ENCODE measurements at places on chromosomes 5 and 9.

DNA sequence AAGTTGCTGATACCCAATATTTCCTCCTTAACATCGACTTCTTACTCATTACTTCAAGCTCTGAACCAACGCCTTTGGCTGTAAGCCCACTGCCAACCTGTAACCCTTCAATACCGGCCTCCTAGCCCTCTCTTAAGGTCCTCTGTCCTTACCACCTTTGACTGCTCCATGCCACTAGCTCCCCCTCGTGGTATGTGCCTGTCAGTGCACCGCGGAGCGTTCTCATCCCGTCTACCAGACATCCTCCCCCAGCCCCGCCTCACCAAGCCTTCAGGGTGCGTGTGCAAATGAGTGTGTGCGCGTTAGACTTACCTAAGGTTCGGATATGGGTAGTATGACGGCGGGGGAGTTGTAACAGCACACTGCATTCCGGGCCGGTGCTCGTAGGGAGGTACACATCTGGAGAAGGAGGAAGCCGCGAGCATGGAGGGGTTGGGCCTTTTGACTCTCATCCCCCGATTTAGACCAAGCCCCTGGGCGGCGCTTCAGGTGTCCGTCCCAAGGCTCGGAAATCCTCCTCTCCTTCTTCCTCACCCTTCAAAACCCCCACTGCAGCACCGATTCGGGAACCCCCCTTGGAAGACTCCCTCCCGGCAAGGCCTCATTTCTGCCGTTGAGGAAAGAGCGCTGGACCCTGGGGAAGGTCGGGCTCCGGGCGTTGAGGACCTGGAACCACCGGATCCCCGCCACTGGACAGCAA, 2.8 kb upstream of the MYORG start:
- no peak for DNase-seq

DNA sequence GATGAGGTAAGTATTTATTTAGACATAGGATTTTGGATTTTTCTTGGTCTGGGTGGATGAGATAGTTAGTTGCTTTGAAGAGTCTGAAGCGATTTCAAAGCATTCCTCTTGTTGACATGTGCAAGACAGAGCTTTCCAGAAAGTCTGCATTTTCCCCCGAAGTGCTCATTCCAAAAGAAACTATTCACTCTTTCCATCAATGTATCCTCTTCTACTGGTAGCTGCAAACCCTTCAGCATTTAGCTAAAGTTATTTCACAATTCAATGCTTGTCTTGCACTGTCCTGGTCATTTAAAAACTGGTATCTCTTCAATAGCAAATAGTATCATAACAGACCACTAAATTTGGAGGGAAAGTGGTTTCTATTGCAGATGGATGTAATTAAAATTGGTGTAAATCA, 13.0 kb downstream of the NREP start:
- no peak for DNase-seq

- DNase-seq: no peak
These were observed 181.8 kb downstream of the NXNL2 start for GRCh38 chr9:88716596-88717290.

GRCh38 chr9:84997472-84997871, 327.9 kb downstream of the NTRK2 start:
- no peak for DNase-seq

DNA sequence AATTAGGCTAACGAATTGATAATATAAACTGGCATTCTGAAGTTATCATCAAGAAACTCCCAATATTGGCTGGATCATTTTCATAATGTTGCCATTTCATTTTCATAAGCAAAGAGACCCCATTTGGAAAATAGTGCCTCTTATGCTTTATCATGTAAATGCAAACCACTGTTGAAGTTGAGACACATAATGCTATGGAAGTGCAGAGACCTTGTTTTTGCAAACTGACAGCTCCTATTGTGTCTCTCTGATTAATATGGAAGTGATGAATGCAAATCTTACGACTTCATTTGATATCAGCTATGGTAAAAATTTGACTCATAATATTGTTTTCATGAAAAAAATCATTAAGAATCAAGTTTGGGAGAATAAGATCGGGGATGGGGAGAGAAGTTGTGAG, 25.3 kb upstream of the ZNF608 start:
- DNase-seq: no peak

DNA sequence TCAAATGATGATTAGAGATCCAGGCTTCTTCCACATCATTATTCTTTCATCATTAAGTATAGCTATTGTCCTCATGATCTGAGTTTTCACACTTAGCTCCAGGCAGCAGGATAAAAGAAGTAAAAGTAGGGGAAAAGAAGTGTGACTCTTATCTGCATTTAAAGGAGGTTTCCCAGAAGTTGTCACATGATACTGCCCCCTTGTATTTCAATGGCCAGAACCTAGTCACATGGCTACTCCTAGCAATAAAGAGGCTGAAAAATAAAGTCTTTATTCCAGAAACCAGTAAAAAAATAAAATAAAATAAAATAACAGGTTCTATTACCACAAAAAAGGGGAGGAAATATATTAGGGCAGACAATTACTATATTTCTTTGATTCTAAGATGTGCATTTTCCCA, 5.3 kb upstream of the NDUFS4 start:
- no peak for DNase-seq

DNA sequence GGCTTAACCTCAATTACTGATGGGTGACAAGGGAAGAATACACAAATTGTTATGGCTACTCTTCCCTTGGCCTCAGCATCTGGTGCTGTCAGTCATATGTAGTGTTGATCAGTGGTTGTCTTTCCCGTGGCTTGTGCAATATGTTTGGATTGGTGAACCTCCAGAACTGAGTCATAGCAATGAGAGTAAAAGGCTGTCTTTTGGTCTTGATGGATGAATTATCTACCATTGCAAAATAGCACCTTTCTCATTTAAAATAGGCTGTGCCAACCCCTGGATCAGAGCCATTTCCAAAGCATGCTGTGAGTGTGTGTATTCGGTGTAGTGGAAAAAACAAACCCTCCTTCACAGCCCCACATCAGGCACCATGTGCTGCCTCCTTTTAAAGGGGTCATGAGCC, 14.6 kb upstream of the F2R start:
- DNase-seq: no peak

Measured in cortex of kidney (tissue), 1 donor.